Stimulated activated CD4-positive, alpha-beta T cell treated with anti-CD3 and anti-CD28 coated beads, Interleukin-2, amount 100 ng/mL, for 4 hours (primary cell): ENCODE measurements at places on chromosomes 4 and X.

- DNase-seq: no peak
Measured at GRCh38 chrX:6184900-6185515, 43.7 kb downstream of the NLGN4X start.

- no peak for DNase-seq
Measured at GRCh38 chr4:129322920-129323319, 227.0 kb downstream of the C4orf33 start.

DNA sequence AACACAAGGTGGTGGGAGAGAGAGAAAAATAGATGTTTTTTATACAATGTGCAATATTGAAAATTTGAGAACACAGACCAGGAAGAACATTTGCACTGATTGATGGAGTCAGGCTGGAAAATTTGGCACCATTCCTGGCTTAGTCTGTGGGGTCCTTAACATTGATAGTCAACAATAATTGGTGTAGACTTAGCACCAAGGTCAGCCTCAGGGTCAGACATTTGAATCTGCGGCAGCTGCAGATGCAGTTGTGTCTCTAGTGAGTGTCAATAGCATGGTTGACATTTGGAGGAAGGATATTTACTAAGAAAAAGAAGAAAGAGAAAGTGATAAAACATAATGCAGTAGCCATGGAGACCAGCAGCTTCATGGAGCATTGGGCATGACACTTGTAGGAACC, 31.5 kb upstream of the GLRA3 start:
- no peak for DNase-seq

- no peak for DNase-seq
Measured at GRCh38 chr4:14749910-14750309, 252.4 kb upstream of the CPEB2 start.

- no peak for DNase-seq
Measured at GRCh38 chr4:5371415-5372190, 320.3 kb downstream of the STK32B start.

DNA sequence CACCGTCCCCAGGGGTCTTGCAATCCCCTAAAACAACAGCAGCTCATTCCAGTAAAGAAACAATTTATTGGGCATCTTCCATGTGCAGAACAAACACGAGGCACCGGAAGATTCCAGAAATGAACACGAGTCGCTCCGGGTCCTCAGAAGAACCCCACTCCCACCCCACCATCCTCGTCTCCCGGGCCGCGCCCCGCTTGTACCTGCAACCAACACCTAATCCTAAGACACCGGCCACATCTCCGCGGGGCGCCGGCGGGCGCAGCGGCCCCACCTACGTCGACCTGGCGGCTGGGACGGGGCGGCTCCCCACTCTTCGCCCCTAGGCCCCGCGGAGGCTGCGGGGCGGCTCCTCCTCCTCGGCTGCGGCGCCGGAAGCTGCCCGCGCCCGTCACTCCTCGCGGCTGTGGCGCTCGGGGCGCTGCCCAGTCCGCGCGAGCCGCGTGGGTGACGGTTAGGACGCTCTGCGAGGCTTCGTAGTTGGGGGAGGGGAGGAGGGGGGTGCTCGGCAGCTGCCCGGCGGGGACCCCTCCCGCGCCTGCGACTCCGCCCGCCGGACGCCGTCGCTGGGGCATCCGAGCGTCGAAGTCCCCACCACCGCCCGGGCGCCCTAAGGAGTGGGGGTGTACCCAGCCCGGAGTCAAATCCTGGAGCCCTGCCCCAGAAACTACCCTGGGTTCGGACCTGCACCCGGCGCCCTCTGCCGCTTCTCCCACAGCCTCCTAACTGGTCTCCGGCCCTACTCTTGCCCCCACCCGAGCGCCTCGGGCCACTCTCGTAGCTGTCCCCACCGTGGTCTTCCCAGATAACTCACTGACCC, at the start of gene CCDC158:
TSS of gene CCDC158 (minus strand) at position 380 of the 820 bp plus-strand sequence. CDS start 17,934 bp downstream, outside the sequence.
- no peak for DNase-seq

GRCh38 chrX:50103176-50103575, 97.6 kb downstream of the AKAP4 start:
- no peak for DNase-seq

DNA sequence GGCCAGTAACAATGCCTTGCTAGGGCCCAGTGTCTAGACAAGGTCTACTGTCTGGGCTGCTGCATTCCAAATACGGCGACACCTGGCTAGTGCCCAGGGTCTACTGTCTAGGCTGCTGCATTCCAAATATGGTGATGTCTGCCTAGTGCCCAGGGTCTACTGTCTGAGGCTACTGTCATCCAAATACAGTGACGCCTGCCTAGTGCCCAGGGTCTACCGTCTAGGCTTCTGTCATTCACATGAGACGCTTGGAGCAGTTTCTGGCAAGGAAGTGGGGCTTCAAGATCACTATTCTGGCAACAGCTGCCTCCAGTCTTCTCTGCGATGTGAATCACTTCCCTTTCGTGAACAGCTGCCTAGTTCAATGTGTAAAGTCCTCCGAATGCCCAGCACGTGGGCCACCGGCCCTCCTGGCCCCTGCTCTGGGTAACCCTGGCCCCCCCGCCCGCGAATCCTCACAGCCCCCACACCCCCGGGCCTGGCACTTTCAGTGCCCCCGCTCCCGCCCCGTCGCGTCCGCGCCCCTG, 12.7 kb downstream of the ACOX3 start:
- DNase-seq: no peak

DNA sequence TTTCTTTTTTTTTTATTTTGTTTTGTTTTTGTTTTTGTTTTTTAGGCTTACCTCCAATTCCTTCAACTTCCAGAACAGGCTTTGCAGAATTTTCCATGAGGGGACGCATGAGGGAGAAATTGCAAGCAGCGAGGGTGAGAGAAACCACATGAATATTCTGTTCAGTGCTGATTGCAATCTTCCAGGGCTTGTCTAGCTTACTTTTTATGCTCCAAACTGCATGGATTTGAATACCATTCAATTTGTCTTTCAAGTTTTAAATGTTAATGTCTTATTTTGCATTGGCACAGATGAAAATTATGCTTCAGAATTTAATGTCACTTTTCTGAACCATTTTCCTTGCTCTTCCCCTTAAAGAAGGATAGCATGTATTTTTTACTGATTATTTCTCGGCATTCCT, 32.7 kb downstream of the CC2D2A start:
- DNase-seq: no peak

DNA sequence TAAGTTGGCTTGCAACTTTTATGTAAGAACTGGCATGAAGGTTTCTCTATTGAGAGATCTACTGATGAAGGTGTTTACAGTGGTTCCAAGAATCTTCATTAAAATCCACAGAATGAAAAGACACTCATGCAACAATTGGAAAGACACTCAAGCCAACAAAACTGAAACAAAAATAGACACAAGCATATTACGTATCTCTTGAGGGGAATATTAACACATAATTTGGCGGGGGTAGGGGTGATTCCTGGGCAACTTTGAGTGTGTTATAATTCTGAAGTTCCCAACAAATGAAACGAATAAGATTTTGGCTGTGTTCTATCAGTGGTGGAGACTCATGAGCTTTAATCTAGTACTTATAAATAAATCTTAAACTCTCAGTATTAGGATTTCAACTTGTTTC, 75.1 kb downstream of the SPATA18 start:
- DNase-seq: no peak

- no peak for DNase-seq
Measured at GRCh38 chr4:7353846-7354610, 80.7 kb downstream of the PSAPL1 start.

DNA sequence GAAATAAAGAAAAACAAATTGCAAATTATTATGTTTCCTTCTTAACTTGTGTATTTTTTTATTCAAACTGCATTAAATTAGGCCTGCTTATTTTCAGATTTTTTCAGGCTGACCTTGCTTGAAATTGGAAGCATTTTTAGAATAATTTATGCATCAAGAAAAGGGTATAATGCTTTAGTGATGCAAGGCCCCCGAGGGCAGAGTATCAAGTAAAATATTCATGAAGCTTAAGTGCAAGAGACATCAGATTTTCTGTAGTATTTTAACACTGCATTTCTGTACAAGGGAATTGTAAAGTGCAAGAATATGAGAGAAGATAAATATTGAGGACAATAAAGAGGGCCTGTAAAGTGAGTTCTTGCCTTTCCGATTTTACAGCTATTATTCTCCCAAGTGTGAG, 485.8 kb upstream of the ATOH1 start:
- no peak for DNase-seq

GRCh38 chr4:24640366-24640765, 56.0 kb upstream of the DHX15 start:
- no peak for DNase-seq

DNA sequence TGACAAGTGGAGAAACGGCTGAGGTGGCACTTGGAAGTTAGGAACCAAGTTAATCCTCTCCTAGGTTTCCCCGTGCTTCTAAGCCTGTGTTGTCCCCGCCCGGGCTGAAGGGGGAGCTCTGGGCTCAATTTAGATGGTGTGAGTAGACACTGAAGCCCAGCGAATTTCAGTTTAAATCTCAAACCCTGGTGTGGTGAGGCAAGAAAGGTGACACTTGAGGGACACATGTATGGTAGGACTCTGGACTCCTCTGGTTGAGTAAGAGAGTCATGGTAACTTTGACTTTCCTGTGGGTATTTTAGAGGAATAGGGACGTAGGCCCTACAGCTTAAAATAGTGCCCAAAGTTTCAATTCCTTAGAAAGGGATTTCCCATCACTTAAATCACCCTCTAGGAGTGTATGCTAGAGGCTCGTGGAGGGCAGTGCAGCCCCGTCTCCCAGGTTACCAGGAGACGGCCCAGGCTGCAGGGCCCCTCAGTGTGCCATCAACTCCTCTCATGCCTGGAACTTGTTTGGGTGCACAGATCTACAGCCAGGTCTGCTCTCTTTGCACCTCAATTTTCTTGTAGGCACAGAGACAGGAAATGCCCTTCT, 24.0 kb downstream of the HAND2 start:
- DNase-seq: no peak
